Mucosa of gallbladder (tissue), 1 donor: ENCODE measurements at places on chromosomes 7 and 10. TPM values are rescaled to one million over a fixed set of nuclear protein-coding genes. Genes with fewer than 3 reads are reported as not detected.

Gene GOLGA7B
- 3.3 TPM for total RNA-seq

Gene TAC1
- total RNA-seq, result 5.2 TPM

Gene HYCC1
- total RNA-seq, result 20.5 TPM

Gene ETV1
- 136 TPM for total RNA-seq

Gene RHOBTB1
- 16.8 TPM for total RNA-seq

Gene CELF2
- total RNA-seq, result 24.6 TPM

Gene SLC39A12
- not detected for total RNA-seq

Gene LIMK1
- total RNA-seq, result 26.9 TPM

Gene ABCF2
- total RNA-seq, result 25.3 TPM
